ENCODE measurements at places on chromosomes 5 and 9.

- DNase-seq: no peak
Observed at GRCh38 chr9:81456431-81457006, 232.8 kb downstream of the TLE1 start.

- no peak for DNase-seq
Observed at GRCh38 chr9:127347831-127348776, 48.9 kb upstream of the SLC2A8 start.

- no peak for DNase-seq
Observed at GRCh38 chr5:181120761-181121160, 10.2 kb downstream of the OR2V1 start.

DNA sequence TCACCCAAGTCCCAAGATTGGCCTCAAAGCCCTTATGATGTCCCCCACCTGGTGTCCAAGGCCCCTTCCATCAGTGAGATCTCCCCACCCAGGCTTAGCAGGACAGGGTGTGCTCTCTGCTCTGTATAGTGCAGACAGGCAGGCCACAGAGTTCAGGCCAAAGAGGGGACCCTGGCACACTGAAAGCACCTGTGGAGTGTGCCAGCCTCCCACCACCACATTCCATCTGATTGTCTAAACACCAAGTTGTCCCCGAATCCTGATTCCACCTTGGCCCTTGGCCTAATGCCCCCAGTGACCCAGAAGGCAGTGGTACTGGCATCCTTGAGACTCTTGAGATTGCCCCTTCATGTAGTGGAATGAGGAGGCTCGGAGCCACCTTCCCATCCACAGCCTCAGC lies 5.4 kb downstream of the SPINK4 start:
- no peak for DNase-seq

- no peak for DNase-seq
Observed at GRCh38 chr9:90394871-90395270, 247.8 kb downstream of the DIRAS2 start.

- DNase-seq: peak; percentile 2
Observed at GRCh38 chr5:93789173-93790067, 48.0 kb upstream of the POU5F2 start.

GRCh38 chr5:26757941-26758340 lies 280.4 kb downstream of the CDH9 start:
- DNase-seq: no peak

DNA sequence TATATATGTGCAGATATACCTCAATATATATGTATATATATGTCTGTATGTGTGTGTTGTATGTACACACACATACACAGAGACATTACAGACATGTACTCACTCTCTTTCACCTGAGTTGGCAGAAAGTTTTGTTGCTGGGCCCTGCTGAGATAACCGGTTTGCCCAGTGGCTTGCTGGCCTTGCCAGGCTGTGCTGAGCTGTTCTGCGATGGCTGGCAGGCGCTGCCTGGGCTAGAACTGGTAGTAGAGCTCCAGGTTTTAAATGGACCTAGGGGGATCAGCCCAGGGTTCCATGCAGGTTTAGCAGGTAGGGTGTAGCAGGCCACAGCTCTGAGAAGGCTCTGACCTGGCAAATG lies 394.3 kb downstream of the GADD45G start:
- DNase-seq: no peak

- peak; percentile 45 for DNase-seq
Observed at GRCh38 chr5:135569755-135570452, 8.9 kb downstream of the CXCL14 start.

DNA sequence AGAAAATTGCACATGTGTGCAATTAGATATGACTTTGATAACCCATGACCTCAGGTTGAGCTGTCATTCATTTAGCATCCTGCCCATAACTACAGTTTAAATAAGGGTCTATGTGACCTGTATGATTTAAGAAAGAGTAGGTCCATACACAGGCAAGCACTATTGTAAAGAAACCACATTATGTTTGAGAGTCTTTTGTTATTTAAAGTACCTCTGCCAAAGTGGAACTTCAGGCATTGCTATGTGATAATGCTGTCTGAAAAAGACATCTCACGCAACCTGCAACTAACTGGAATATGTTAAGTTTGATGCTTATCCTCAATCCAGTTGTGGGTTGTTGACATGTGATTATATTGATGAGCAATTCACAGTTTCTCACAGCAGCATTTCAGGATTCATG lies 317.0 kb downstream of the TMEM161B start:
- no peak for DNase-seq

- DNase-seq: no peak
Observed at GRCh38 chr5:135127439-135128240, 93.6 kb upstream of the PITX1 start.

DNA sequence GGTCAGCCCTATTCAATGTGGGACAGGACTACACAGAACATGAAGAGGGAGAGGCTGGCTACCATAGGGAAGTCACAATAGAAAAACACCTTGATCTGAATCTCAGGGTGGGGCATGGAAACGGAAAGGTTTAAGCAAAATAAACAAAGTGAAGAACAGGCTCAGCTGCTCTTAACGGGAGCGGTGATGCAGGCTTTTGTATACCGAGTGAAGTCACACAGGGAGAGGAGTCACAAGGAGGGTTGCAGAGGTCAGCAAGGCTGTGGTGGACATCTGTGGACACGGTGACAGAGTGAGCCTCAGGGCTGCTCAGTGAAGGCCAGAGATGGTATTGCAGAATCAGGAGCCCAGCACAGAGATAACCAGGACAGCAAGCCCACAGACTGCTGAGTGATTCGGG lies 30.6 kb upstream of the SEMA4D start:
- DNase-seq: no peak

- no peak for DNase-seq
Observed at GRCh38 chr5:77155179-77155785, 55.2 kb upstream of the PDE8B start.

DNA sequence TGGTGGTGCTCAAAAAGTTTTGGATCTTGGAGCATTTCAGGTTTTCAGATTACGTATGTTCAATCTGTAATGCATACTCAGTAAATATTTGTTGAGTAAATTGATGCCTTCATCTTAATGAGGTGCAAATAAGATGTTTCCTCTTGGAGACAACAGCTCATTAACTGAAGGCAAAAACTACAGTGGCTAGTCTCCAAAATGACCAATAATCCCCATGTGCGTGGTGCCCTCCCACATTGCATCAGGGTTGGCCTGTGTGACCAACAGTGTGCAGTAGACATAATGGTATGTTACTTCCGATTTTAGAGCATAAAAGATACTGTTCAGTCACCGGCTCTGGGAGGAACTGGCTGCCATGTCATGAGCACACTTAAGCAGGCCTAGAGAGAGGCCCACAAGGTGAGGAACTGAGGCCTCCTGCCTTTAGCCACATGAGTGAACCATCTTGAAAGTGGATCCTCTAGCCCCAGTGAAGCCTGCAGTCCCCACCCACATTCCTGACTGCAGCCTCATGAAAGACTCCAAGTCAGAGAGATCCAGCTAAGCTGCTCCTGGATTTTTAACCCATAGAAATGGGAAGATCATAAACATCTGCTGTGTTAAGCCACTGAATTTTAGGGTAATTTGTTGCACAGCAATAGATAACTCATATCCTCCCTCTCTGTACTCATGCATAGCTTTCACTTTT lies 55.7 kb downstream of the LIFR start:
- DNase-seq: no peak

GRCh38 chr5:28305891-28306290 lies 1267.5 kb upstream of the CDH9 start:
- no peak for DNase-seq

- no peak for DNase-seq
Observed at GRCh38 chr9:110714314-110714713, 45.7 kb downstream of the MUSK start.

GRCh38 chr9:114278881-114279570 lies 43.9 kb upstream of the ORM1 start:
- DNase-seq: no peak

- no peak for DNase-seq
Observed at GRCh38 chr5:6401410-6401809, 23.1 kb upstream of the MED10 start.

- DNase-seq: no peak
Observed at GRCh38 chr9:128323791-128324190, 1.2 kb downstream of the COQ4 start.

GRCh38 chr5:34009610-34010009 lies 1.8 kb upstream of the AMACR start:
- no peak for DNase-seq

DNA sequence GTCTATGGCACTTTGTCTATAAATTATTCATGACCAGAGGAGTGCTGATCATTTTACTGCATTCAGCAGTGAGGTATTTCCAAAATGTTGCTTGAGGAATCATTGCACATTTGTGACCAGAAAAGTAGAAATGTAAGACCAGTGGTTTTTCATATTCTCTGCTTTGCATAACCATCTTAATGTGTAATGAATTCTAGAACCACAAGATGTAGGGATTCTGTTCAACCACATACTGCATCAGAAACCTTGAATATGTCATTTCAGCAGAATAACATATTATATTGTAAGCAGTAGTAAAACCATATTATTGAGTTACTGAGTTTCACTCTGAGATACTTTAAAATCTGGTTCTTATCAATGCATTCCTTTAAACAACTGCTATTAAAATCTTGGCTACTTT lies 1243.4 kb downstream of the MAT2B start:
- DNase-seq: no peak

DNA sequence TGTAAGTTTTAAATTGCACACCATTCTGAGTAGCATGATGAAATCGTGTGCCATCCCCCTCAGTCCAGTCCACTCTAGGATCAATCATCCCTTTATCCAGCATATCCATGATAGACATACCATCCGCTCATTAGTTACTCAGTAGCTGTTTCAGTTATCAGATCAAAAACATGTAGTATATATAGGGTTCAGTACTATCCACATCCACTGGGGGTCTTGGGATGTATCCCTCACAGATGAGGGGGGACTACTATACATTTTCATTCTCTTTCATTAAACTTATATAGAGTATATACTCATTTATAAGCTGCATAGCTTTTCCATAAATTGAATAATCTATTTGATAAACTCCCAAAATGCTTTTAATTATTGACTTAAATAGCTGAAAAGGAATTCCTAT lies 67.6 kb downstream of the MEIKIN start:
- DNase-seq: no peak

GRCh38 chr5:32413466-32414263 lies 30.9 kb downstream of the ZFR start:
- no peak for DNase-seq

GRCh38 chr5:83331842-83332241 lies 139.7 kb upstream of the VCAN start:
- DNase-seq: no peak

GRCh38 chr5:160542281-160542680 lies 120.6 kb downstream of the PTTG1 start:
- DNase-seq: no peak

DNA sequence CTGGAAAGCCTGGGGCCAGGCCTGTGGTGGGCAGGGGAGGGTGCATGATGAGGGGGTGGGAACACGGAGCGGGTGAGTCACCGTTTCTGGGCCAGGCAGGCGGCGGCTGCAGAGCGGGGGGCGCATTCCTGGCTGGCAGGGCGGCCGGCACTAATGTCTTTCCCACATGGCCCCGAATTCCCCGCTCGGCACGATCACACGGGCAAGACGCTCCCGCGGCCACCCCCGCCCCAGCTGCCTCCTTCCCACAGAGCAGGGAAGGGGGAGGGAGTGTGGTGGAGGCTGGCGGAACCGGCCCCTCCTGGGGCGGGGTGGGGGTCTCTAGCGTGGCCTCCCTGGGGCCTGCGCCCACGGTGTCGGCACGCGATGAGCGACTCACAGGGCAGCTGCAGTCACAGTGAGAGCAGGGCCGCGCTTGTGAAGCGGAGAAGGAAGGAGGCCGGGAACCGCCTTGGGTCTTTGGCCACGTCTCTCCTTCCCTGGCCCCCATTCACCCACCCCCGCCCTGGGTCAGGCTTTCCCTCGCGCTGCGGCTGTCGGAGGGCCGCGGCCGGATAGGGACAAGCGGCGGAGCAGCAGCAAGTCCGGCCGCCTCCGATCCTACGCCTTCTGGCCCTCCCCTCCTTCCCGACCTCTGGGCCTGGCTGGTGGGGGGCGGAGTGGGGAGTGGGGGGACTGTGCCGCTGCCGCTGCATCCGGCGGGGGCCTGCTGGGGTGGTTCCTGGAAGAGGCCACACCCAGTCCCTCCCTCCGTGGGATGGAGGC lies 48.9 kb downstream of the CXXC5 start:
- DNase-seq: peak; percentile 67

- DNase-seq: no peak
Observed at GRCh38 chr5:116502138-116502537, 72.5 kb downstream of the SEMA6A start.

DNA sequence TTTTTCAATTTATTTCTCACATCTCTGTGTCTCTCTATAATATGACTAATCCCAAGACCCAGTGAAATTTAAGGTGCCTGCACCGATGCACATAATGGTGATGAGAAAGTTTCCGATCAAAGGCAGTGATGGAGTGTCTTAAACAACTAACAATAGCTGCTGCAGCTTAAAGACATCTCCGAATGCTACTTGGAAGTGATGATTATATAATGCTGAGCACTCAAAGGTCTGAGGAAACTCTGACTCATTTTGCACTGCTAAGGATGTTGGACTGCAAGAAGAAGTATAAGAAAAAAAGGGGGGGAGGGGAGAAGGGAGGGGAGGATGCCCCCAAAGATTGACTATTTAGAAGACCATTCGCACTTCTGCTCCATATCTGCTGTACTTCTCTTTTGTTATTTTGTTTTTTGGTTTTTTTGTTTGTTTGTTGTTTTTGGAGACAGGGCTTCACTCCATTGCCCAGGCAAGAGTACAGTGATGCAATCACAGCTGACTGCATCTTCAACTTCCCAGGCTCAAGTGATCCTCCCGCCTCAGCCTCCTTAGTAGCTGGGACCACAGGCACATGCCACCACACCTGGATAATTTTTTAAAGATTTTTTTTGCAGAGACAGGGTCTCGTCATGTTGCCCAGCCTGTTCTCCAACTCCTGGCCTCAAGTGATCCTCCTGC lies 192.2 kb downstream of the HSD17B3 start:
- no peak for DNase-seq

DNA sequence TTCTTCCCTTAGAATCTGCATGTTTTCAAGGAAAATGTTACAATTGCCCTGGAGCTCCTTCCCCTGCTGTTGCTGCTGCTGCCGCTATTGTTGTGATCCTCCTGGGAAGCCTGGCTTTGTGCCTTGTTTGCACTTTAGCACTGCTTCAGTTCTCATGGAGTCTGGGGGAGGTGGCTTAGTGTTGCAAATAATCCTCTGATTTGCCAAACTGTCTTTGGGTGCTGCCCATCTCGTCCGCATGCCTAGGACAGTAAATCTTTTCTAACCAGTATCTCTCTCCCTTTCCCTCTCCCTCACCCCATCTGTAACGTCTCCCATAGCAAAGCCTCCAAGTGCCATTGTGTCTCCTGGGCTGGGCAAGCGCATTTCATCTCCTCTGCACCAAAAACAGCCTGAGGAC lies 30.3 kb downstream of the FAM240B start:
- DNase-seq: no peak

GRCh38 chr9:131405428-131405827 lies 11.5 kb downstream of the PRRC2B start:
- no peak for DNase-seq
